ENCODE measurements at places on chromosomes 5 and 9.
A peak's percentile ranks its signal among the peaks of the same experiment; 100 is the strongest.

DNA sequence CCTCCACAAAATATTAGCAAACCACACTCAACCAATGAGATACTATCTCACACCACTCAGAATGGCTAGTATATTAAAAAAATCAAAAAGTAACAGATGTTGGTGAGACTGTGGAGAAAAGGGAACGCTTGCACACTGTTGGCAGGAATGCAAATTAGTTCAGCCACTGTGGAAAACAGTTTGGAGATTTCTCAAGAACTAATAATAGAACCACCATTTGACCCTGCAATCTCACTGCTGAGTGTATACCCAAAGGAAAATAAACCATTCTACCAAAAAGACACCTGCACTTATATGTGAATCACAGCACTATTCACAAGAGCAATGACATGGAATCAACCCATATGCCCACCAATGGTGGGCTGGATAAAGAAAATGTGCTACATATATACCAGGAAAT lies 393.5 kb downstream of the PDE4D start:
- DNase-seq = no peak

DNA sequence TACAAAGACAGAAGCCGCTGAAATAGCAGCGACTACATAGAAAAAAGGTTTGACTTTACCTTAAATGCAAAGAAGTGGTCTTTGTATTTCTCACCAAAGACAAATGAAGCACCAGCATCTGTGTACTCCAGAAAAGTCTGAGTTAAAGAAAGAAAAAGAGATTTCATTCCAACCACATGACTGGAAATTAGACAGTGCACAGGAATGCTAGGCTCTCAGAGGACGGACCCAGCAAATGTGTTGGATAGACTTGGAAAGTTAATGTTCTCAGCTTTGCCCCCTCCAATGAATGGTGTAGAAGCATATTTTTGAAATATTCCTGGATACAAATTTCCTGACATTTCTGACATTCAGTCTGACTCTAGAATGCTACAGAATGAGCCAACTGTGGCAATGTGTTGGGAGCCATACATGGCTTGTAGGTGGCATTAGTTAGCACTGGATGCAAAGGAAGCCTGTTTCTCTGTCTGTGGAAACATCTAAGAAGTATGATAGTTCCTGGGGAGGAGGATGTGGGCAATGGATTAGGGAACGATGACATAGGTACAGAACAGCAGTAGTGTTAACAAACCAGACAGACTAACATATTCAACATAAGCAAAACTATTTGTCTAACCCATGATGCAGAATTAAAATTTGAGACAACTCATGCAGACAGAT lies 43.3 kb downstream of the SLC28A3 start:
- no peak for DNase-seq

GRCh38 chr9:88932766-88933165 lies 58.5 kb upstream of the S1PR3 start:
- DNase-seq = no peak

- no peak for DNase-seq
Observed at GRCh38 chr5:94830520-94830919, 212.1 kb downstream of the SLF1 start.

- DNase-seq = no peak
Observed at GRCh38 chr9:85730916-85731630, 10.7 kb downstream of the AGTPBP1 start.

GRCh38 chr9:117992006-117992405 lies 287.8 kb downstream of the TLR4 start:
- DNase-seq = no peak

DNA sequence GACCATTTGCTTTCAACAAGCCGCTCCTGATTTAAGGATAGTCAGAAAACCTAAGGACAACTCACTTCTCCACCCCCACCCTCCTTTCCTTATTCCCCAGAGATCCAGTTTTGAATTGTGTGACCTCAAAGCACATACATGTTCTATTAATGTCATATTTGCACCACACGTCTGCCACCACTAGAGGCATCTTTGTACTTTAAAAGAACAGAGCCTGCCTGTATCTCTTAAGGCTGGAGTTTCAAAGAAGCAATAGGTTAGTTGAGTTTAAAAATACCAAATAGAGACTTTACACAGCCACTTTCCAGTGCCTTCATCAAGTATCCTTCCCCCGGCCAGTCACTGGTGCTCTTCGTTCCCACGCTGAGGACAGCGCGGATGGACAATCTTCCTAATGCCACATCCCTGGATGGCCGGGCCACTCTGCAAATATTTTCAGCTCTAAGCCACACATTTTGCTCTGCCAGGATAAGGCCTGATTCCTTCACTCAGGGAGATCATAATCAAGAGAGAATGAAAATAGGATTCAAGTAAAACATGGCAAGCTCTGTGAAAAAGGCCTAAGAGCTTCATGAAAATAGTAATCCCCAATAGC lies 146.3 kb downstream of the SNCAIP start:
- no peak for DNase-seq

DNA sequence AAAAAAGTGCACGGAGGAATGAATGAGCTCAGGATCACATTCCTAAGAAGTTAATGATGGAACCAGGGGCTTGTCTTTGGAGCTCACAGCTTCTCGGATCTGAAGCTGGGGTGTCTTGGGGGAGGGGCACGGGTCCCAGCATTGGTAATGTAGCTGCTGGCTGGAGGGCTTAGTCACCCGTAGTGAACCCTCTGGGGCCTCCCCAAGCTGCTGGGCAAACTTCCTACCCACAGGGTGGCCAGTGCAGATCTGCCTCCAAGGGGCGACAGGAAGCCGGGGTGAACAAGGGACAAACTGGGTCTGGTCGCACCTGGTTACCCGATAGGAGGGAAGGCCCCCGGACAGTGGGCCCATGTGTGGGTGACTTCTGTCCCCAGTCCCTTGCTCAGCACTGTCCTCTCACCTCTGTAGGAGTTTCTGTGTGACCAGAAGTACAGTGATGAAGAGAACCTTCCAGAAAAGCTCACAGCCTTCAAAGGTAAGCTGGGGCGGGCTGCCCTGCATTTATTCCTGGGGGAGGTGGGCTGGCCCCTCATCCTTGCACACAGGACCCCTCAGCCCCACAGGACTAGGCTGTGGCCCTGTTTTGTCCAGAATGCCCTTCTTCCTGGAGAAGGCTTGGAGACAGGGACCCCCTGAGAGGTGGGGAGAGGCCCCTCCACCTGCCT lies 14.1 kb upstream of the NUP214 start:
- DNase-seq = no peak

DNA sequence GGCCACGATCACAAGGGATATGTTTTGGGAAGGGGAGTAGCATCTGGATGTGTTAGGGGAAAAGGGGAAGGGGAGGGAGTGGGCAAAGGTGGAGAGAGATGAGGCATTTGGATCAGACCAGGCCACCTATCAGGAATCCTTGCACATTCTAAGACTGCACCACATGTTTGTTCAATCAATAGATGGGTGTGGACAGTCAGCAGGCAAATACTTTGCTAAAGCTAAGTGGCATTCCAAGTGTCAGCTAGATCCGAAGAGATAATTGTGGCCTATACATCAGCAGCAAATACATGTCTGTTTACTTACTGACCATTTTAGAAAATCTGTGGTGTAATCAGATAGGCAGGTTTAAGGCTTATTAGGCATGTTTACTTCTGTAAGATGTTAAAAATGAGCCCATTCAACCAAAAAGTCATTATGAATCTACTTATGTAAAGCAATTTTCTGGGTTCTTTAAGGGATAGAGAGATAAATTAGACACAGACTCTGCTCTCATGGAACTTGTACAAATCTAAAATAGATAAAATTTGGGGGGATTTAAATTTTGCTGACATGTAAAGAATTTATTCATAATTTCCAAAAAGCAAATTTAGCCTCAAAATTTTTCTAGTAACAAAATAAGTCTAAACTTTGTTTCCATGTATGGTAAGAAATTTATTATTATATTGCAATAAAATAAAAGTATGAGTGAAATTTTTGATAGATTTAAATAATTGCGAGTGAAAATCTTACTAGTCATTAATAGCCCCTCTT lies 107.3 kb downstream of the SNCAIP start:
- no peak for DNase-seq

GRCh38 chr5:34688015-34688810 lies 32.1 kb downstream of the RAI14 start:
- DNase-seq = no peak

DNA sequence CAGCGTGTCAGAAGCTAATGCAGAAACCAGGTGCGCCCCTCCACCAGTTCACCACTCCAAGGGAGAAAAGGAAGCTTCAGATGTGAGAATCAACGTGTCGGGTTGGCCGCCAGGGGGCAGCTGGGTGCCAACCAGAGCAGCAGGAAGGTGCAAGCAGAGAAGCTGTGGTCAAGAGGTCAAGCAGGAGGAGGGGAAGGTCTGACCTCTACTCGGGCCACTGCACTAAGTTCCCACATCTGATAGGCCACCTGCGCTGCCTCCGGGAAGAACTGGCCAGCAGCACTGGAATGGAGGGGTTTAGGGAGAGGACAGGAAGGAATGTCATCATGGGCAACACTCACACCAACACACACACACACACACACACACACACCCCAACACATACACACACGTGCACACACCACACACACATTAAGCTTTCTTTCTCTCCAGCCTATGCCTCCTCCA lies 31.4 kb downstream of the ANXA6 start:
- DNase-seq = peak; percentile 31

GRCh38 chr5:111961862-111962261 lies 204.9 kb upstream of the NREP start:
- no peak for DNase-seq

GRCh38 chr5:136435946-136436543 lies 70.7 kb upstream of the TRPC7 start:
- no peak for DNase-seq

GRCh38 chr9:99282406-99282805 lies 60.3 kb downstream of the SEC61B start:
- DNase-seq = no peak

GRCh38 chr5:68886814-68887213 lies 207.0 kb upstream of the SLC30A5 start:
- DNase-seq = no peak

- no peak for DNase-seq
Observed at GRCh38 chr5:42784132-42784531, 27.5 kb downstream of the CCDC152 start.

- no peak for DNase-seq
Observed at GRCh38 chr5:138790684-138791083, 37.5 kb downstream of the CTNNA1 start.

- no peak for DNase-seq
Observed at GRCh38 chr5:121688781-121689180, 162.9 kb upstream of the FTMT start.

GRCh38 chr9:14314929-14315874 lies 1.3 kb upstream of the NFIB start:
- DNase-seq = no peak

DNA sequence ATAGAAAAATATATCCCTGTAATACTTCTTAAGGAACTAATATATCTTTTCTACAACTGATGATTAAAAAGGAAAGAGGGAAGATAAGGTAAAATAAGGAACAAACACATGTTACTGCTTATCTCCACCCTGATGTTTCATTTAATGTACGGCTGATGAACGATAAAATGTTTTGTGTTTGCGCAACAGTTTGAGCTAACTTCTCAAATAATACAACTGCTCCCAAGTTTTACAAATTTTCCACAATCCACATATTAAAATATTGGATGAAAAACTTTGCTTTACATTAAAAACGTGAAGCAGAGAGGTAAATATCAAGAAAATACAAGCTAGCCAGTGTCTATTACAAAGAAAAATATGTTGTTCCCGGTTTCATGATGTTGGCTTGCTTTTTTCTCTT lies 21.0 kb upstream of the CSNK1G3 start:
- DNase-seq = no peak

DNA sequence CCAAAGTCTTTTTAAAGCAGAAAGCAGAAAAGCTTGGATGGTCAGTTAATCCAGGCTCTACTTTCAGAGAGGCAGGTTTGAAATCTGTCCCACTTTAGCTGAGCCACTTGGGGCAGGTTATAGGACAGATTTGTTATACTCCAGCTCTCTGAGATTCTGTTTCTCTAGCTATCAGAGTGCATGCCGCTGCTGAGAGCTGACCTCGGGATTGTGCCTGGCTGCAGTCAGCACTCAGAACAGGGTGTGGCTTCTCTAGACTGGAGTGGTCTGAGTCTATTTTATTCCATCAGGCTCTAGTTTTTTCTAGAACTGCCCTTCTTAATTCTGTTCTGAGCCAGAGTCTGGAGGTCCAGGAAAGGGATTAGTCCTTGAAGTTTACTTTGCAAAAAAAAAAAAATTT lies 67.7 kb downstream of the NDFIP1 start:
- no peak for DNase-seq

DNA sequence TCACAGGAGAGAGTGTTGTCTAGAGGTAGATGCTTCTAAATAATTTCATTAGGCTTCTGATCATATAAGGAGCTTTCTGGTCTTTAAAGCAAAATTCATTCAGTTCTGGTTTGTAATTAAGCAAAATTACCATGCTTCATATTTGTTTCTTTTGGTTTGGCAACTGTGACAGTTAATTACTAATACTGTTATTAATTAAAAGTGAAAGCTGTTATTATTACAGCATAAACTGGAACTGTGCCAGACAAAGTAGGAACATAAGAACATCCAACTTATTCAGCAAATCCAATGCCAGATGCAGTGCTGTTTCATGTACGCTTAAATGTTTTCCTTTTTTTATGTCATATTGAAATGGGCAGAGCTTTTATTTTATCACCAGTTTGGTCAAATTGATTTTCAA lies 70.4 kb upstream of the DAB2 start:
- DNase-seq = no peak

DNA sequence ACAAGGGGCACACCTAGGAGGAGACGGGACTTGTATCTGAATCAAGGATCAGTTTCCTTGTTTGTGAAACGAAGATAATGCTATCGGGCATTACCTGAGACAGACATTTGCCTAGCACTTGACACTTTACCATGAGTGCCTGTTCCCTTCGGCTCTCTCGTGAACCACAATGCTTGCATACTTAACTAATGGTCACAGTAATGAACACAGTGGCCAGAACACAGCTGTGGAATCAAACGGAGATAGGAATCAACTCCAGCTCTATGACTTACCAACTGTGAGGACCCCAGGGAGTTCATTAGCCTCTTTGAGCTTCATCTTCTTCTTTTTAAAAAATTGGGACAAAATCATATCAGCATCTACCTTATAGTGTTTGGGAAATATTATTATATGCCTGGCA lies 207.8 kb downstream of the DRD1 start:
- DNase-seq = no peak

DNA sequence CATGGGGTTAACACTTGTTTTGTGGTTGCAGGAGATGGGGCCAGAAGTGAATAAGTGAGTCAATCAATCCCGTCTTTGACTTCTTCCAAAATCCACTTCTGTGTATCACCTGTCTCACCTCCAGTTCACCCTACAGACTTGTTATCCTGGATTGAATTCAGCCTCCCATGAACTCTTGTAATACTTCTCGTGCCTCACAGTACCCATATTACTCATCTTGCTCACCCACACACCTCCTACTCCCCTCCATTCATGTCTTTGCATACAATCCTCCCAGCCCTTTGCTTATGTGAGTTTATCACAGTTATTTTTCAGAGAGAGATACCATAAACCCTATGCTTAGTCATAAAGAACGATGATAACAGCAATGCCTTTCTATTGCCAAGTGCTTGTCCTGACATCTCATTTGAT lies 52.9 kb upstream of the PAPPA start:
- no peak for DNase-seq
